ENCODE measurements at places on chromosomes 1 and 21.

DNA sequence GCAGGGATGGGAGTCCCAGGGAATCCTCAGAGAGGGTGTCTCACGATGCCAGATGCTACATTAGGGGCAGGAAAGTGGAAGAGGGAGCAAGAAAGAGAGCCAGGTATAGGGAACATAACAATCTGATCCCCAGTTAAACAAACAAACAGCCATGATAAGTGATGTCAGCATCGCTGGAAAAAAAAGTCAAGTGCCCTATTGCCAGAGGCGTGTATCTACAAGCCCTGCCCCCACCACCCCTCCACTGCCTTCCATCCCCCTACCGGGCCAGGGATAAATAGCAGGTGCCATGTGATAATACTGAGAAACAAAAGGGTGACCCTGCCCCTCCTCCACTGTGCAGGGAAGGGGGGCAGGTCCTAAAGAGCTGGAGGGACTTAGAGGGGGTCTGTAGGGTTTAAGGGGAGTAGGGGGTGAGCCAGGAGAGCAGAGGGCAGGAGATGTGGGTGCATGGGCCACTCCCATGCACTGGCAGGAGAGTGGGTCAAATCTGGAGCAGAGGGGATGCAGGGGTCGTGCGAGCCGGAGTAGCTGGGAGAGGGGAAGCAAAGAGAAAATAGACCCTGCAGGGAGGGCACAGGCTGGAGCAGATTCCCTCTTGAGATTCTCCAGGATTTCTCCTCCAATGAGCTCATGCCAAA lies 3.4 kb downstream of the SLC26A9 start:
- DNase-seq = peak; percentile 82

GRCh38 chr1:39538531-39539251 lies 37.9 kb downstream of the PABPC4 start:
- DNase-seq = no peak

DNA sequence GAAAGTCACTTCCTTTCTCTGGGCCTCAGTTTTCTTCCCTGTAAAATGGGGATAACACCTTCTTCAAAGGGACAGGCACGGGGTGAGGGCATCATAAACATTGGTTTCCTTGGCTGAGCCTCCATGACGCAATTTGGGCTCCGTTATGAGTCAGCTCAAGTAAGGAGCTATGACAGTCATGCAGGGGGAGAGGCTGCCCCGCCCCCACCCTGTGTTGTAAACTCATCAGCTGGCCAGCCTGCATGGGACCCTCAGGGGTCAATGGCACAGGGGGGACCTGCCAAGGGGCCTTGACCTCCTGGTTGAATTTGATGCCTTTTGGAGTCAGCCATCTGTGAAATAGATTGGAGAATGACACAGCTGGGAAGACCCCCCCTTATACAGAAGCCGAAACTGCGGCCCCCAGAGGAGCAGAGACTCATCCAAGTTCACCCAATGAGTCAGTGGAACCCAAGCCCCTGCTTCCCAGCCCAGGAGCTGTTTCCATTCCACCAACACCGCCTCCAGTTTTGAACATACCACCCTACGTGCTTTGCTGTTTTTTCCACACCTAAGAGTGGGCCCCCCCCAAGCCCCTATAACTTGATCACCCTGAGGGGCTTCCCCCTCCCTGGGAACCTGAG lies 36.8 kb upstream of the RUNX3 start:
- peak; percentile 17 for DNase-seq

GRCh38 chr21:14589855-14590563 lies 43.9 kb upstream of the SAMSN1 start:
- no peak for DNase-seq

- no peak for DNase-seq
Observed at GRCh38 chr1:10904396-10905358, 107.8 kb upstream of the TARDBP start.

DNA sequence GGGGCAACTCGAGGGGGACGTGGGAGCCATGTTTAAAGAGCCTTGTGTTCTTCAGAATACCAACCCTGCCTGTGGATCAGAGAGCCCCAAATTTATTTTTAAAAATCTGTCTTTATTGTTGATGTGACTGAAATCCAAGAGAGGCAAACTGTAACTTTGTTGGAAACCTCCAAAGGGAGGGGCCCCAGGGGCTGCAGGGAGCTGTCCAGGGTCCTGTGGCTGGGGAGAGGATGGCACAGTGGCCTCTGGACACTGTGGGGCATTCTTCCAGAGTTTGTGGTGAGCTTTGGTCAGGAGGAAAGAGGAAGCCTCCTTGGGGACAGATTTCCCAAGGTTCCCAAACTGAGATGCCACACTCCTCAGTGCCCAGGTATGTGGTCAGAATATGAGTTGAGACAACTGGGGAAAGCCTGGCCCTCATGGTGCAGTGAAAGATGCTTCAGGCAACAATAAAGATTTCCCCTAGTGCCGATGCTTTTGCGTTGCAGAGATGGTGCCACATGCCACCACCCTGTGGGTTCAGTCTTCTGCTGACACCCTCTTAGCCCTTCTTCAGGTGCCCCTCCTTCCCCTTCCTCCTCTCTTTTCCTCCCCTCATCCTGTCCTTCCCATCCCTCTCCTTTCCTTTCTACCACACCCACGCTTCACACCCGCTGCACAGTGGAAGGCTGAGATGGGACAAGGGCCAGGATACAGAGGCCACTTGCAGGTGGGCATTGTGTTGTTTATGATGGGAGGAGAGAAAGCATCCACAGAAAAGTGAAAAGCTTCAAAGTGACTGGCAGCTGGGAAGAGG lies 122.1 kb downstream of the UCK2 start:
- no peak for DNase-seq

DNA sequence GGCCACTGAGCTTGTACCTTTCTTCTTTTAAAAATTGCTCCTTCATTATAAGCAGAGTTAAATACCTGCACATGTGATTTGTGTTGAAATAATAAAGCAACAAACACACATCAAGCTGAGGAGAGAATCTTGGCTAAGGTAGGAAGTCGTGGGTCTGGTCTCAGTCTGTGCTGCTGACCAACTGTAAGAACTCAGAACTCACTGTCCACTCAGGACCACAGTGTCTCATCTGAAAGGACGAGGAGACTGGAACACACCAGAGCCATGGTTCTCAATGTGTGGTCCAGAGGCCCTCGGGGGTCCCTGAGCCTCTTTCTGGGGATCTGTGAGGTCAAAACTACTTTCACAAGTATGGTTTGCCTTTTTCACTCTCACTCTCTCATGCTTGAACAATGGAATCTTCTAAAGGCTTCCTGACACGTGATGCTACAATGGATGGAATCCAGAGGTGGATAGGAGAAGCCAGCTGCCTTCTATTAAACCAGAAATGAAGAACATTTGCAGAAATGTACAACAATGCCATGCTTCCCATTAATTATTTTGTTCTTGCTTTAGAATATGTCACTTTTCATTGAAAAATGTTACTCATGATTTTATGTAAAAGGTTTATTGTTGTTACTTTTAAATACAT lies 17.3 kb upstream of the ETS2 start:
- no peak for DNase-seq

GRCh38 chr1:76336931-76337371 lies 262.4 kb downstream of the ST6GALNAC3 start:
- DNase-seq = no peak

DNA sequence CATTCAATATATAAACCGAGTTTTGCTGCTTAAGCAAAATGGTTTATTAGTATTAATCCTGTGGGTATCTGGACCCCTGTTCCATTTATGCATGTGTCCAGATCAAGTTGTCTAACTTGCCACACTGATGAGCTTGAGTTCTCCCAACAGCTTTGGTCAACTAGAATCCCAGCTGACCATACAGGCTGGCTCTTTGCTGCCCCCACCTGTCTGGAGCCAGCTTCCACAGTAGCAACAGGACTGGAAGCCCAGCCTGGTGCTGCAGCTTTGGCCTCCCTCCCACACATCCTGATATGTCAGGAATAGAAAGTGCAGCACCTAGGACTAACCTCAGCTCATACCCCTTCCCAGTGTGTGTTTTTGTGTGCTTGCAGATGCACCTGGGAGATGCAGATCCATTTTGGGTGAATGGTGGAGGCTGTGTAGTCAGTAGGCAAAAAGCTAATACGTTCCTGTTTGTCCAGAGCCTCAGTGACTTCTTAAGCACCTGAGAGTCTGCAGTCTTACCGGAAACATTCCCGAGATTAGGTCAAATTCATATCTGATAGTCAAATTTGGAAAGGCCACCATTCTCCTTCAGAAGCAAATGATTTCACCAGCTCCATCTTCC lies 40.9 kb upstream of the BEND5 start:
- DNase-seq = peak; percentile 44

DNA sequence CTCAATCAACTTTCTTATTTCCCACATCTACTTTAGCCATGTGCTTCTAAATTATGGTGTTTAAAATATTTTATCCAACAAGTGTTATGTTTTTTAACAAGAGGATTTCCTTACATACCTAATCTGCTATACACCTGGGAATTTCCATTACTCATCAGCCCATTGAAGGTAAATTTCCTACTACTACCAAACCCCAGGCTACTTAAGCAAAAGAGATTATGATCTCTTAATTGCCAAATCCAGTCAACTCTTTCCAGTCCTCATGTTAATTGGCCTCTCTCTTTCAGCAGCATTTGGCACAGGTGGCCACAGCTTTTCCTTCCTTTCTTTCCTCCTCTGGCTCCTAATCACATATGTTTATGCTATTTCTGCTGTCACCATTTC lies 5.1 kb upstream of the C1orf162 start:
- no peak for DNase-seq

DNA sequence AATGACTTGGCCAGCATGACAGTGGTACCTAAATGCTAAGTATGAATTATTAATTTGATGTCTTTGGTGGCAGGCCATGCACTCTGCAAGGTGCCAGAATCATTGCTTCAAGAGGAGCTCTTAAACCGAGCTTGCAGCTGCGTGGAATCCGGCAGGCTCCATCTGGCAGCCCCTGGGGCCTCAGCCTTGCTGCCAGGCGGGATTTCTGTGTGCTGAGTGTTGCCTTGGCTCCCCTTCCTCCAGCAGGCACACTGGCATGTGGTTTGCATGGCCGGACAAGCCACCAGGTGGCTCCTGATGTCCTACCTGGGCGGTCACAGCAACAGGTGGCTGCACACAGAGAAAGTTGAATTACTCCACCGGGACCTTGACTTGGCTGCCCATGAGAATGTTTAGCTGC lies 155.4 kb downstream of the URB2 start:
- DNase-seq = no peak

GRCh38 chr21:14533499-14534428 lies 12.4 kb downstream of the SAMSN1 start:
- DNase-seq = peak; percentile 26

DNA sequence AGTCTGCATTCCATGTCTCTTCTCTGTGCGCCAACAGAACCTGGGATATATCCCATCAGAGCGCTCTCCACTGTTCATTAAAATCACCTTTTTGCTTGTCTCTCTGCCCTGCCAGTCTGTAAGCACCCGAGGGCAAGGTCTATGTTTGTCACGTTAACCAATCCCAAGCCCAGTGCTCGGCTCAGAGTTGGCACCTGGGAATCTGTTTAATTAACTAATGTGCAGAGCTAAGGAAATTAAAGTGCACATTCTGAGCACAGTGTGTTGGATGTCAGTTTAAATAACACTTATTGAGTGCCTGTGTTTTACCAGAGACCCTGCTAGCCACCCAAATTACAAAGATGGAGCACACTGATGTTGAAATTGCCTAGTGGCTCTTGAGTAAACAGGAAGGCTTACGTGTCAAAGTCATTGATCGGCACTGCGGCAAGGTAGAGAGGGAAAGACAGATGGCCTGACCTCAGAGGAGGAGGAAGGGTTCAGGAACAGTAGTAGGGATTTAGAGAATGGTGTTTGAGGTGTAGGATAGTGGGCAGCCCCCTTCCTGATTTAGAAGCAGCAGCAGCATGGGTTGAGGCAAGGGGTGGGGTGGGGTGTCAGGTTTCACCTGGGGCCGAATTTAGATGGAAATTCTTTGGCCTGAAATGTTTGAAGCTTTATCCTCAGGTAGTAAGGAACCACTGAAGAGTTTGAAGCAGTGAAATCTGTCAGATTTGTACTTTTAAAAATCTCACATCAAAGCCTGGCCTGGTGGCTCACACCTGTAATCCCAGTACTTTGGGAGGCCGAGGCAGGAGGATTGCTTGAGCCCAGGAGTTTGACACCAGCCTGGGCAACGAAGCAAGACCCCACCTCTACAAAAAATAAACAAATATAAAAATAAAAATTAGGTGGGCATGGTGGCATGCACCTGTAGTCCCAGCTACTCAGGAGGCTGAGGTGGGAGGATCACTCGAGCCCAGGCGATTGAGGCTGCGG lies 7.7 kb downstream of the ARMH1 start:
- DNase-seq = no peak

DNA sequence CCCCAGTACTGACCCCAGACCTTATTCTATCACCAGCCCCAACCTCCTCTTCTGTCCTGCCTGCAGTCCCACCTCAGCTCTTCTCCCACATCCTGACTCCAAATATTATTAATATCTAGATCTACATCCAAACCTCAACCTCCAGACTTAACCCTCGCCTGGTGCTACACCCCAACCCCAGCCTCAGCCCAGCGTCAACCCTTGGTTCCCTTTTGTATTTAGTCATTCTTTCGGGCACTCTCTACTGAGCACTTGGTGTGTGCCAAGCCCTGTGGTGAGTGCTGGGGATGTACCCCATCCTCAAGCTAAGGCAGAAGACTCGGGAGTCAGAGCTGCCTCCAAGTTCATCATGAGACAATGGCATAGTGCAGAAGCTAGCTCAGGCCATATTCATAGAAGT lies 1.1 kb downstream of the SHISAL2A start:
- no peak for DNase-seq

GRCh38 chr1:30048905-30049304 lies 674.5 kb downstream of the MATN1 start:
- no peak for DNase-seq

DNA sequence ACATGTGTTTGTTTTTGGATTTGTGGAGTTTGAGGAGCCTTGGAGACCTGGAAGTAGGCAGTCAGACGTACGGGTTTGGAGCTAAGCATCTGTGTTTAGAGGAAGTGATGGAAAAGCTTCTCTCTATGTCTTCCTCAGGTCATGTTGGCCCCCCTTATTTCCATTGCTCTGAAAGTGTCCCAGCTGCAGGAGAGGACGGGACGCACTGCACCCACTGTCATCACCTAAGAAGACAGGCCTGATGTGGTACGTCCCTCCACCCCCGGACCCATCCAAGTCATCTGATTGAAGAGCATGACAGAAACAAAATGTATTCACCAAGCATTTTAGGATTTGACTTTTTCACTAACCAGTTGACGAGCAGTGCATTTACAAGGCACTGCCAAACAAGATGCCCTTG lies 66.2 kb downstream of the PGM1 start:
- DNase-seq = no peak

DNA sequence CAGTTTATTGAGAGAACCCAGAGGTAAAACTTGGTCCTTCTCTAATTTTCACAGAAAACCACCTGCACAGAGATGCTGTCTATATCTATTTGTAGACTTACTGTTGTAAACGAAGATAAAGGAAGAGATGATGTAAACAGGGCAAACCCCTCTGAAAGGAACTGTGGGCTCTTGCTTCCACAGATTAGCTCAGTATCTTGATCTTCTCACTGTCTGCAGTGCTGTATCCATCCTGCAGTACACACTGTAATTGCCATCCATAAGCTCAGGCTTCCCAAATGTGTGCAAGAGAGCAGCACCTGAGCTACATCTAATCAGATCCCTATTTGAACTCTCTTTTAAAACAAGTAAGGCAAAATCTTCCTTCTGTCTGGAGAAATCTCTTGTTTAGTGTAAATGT lies 16.6 kb upstream of the RWDD3 start:
- DNase-seq = no peak

GRCh38 chr1:48205522-48205921 lies 17.0 kb upstream of the SLC5A9 start:
- DNase-seq = no peak
